Trophoblast cell (in vitro differentiated cells and primary cell): ENCODE measurements at places on chromosomes 2 and 18.

GRCh38 chr2:47640356-47640755 lies 142.6 kb upstream of the MSH6 start:
- no peak for DNase-seq

GRCh38 chr2:46034535-46034934 lies 262.7 kb upstream of the EPAS1 start:
- DNase-seq, result no peak

GRCh38 chr2:10914272-10914693 lies 2.5 kb downstream of the KCNF1 start:
- DNase-seq, result no peak

DNA sequence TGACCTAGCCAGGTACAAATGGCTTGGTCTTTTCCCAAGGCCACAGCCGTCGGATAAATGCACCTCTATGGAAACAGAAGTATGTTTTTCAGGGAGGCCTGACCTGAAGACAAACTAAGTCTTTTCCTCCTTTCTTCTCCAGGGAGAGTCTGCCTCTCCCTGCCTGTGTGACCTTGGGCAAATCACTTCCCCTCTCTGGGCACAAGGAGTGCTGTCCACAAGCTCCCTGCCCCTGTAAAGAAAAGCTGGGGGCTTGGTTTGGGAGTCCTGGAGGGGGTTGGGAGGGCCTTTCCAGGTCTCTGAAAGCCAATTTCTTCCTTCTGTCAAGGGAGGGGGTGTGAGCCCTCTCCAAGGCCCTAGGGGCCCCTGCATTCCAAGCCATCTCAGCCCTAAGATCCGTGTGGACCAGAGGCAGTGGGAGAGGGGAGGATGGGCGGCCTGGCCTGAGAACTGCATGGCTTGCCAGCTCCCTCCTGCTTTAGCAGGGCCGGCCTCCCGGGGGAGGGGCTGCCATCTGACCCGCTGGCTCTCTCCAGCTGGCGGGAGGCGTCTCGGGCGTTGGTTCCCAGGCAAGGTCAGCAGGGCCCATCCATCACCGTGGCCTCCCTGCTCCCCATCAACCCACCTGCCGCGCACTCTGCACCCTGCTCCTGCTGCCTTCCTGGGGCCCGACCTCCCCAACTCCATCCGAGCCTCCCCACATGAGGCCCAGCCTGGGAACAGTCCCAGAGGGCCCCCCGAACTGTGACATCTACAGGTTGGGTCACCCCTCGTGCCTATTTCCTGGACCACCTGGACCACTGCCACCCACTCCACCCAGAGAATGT lies 61.4 kb downstream of the SMAD7 start:
- DNase-seq, result no peak

- DNase-seq, result no peak
Measured at GRCh38 chr18:59549503-59550173, 147.6 kb downstream of the CCBE1 start.

- DNase-seq, result peak; percentile 93
Measured at GRCh38 chr2:174535757-174536703, 49.2 kb upstream of the GPR155 start.

- no peak for DNase-seq
Measured at GRCh38 chr18:13811993-13812392, 12.0 kb upstream of the MC5R start.

DNA sequence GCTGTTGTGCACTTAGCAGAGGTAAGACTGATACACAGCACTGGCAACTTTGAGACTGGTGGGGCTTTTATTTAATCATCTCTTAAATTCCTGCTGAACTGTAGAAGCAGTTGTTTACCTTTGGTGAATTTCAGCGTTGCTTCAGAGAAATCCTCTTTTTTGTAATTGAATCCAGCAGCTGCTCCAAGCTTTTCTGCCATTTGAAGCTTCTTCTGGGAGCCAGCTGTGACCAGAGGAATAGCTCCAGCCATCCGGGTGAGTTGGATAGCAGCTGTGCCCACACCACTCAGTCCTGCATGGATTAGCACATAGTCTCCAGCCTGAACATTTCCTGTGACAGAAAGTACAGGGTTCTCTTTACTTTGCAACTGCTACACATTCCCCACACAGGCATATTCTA lies 3.9 kb downstream of the TP53I3 start:
- no peak for DNase-seq

- peak; percentile 71 for DNase-seq
Measured at GRCh38 chr2:27000228-27000627, 29.8 kb downstream of the MAPRE3 start.

- no peak for DNase-seq
Measured at GRCh38 chr2:134287323-134287722, 33.5 kb downstream of the MGAT5 start.

DNA sequence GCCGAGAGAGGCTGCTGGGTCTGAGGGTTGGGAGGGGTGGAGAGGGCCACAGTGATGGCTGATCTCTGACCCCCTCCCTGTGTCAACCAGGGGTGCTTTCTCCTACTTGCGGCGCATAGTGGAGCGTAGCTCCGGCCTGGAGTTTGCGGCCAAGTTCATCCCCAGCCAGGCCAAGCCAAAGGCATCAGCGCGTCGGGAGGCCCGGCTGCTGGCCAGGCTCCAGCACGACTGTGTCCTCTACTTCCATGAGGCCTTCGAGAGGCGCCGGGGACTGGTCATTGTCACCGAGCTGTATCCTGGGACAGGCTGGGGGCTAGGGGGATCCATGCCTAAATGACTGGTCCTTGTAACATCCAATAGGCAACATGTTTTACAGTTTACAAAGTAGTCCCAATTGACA lies 20.9 kb upstream of the GMPPA start:
- no peak for DNase-seq

- DNase-seq, result peak; percentile 38
Measured at GRCh38 chr2:177175917-177176668, 36.5 kb upstream of the HNRNPA3 start.

- no peak for DNase-seq
Measured at GRCh38 chr2:143807671-143808070, 678.5 kb downstream of the ARHGAP15 start.
